HS-5 (cell line): ENCODE measurements at places on chromosomes 2 and 18.

- no peak for DNase-seq
Measured at GRCh38 chr2:43387092-43388062, 161.0 kb upstream of the ZFP36L2 start.

DNA sequence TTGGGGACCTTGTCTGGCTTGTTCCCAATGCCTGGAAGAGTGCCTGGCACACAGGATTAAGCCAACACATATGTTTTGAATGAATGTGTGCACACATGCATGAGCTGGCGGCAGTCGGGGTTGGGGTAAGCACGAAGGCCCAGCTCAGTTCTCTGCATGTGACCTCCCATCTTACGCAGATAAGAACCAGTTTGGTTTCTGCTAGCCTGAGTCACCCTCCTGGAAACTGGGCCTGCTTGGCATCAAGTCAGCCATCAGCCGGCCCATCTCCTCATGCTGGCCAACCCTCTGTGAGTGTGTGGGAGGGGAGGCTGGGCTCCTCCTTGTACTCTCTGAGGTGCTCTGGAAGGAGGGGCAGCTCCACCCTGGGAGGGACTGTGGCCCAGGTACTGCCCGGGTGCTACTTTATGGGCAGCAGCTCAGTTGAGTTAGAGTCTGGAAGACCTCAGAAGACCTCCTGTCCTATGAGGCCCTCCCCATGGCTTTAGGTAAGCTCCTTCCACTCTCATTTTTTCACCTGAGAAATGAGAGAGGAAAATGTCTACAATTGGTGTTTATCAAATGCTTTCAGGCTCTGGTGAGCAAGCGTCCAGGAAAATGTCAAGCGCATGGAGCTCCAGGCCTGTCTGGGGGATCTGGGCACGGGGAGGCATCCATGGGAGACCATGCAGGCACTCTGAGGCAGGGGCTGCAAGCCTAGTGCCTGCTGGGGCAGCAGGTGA, 9.7 kb upstream of the IL1RN start:
- DNase-seq = peak; percentile 63

DNA sequence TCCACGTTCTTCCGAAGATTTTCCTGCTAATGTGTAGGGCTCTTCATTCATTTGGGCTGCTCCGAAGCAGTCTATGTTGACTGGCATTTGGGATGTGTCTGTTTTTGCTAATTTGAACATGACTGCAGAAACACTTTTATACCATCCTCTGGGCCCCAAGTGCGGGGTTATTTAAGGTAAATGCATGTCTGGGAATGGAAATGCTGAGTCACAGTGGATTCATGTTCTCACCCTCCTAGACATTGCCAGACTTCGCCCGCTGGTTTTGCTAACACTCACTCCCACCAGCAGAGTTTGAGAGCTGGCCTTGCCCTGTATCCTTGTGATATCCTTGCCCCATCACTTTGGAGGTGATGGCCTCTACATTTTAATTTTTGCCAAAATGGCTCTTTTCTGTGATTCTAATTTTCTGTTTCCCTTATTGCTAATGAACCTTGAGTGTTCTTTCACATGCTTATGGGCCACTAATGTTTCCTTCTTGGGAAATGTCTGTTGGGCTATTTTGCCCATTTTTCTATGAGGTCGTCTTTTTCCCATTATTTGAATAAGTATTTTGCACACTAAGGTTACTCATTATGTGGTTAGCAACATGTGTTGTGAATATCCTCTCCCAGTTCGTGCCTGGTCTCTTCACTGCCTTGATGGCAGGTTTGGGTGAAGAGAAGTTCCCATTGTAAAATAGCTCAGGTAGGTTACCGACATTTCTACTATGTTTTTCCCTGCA, 204.1 kb downstream of the GLI2 start:
- DNase-seq = peak; percentile 8

DNA sequence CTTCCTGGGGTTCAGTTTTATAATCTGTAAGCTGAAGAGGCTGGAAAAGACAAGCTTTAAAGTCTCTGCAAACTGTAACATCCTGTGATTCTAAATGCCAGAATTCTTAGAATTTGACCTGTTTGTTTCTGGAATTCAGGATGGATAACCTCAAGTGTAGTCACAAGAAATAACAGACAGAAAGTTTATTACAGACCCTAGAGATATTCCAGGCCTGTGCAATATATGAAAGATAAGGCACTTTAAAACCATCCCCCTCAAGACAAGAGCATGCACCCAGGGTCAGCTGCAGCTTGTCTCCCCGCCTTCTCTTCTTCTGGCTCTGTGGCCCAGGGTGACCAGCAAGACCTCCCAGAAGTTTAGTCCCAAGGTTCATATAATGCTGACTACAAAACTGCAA, 298.7 kb upstream of the ACVR2A start:
- no peak for DNase-seq

GRCh38 chr2:8317418-8317817, 364.4 kb upstream of the ID2 start:
- no peak for DNase-seq

- no peak for DNase-seq
Measured at GRCh38 chr2:26178746-26179436, 6.0 kb downstream of the GAREM2 start.

DNA sequence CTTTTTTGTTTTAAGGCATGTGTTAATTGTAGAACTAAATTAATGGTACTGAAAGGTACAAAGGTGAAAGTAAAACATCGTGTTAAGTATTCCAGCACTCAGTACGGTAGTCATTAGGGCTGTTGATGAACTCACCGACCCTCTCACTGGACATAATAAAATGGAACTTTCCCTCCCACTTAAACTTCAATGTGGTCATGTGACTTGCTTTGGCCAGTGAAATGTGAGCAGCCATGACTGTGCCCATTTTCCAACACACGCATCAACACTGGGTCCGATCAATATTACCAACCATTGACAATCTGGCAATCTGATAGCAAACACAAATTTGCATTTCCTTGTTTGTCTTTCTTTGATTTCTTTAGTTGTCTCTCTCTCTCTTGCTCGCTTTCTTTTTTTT, 125.1 kb downstream of the SPP2 start:
- DNase-seq = no peak

DNA sequence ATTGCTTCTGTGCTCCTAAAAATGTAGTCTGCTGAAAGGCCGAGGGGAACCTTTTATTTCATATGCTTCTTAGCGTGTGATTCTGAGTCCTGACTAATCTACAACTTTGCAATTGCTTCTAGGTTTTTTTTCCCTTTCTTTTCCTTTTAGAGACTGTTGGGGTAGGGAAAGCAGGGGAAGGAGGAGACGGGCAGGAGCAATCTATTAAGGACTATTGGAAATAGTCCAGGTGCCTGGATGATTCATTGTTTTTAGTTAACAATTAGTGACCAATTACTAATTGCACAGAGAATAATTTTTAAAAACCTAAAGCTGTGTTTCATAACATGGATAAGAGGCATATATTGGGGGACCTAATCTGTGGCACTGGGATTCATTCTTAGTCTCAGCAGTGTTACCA, 49.4 kb upstream of the STON1 start:
- DNase-seq = no peak

GRCh38 chr2:231928901-231929725, 2.9 kb upstream of the NPPC start:
- no peak for DNase-seq

GRCh38 chr2:203824603-203825002, 43.0 kb upstream of the CTLA4 start:
- DNase-seq = no peak

DNA sequence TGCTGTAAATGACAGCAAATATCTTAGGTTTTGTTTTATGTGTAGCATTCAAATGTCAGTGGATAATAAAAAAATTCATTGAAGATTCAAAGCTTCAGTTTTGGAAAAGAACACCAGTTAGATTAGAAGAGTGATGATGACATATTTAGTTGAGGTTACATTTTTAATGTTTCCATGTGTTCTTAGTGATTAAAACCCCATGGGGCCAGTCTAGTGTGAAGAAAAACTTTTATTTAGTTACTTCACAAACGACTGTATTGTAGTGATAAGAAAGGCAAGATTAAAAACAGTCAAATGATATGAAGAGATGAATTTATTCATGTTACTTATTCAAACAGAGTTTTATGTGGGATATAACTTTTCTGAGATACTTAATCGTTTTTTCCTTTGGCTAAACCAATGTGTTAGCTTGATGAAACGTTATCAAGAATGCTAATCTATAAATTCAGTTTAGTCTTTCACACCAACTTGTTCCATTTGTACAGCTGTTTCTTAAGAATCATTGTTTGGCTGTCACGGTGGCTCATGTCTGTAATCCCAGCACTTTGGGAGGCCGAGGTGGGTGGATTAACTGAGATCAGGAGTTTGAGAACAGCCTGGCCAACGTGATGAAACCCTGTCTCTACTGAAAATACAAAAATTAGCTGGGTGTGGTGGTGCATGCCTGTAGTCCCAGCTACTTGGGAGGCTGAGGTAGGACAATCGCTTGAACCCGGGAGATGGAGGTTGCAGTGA, 11.6 kb downstream of the BMPR2 start:
- no peak for DNase-seq

DNA sequence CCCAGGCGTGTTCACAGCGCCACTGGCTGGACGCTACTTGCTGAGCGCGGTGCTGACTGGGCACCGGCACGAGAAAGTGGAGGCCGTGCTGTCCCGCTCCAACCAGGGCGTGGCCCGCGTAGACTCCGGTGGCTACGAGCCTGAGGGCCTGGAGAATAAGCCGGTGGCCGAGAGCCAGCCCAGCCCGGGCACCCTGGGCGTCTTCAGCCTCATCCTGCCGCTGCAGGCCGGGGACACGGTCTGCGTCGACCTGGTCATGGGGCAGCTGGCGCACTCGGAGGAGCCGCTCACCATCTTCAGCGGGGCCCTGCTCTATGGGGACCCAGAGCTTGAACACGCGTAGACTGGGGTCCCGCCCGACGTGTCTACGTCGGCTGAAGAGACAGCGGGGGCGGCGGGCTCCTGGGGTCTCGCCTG, 891 bp upstream of the KHK start:
- no peak for DNase-seq

GRCh38 chr18:65363011-65363410, 387.8 kb upstream of the CDH7 start:
- no peak for DNase-seq

- DNase-seq = no peak
Measured at GRCh38 chr18:73728657-73729056, 419.0 kb downstream of the FBXO15 start.

- DNase-seq = no peak
Measured at GRCh38 chr2:188452084-188452483, 160.4 kb downstream of the GULP1 start.

GRCh38 chr18:31102025-31102684, at the start of gene DSC2:
Gene DSC2, minus strand, starts transcription at chr18:31102421. Its CDS starts 450 bp downstream, at chr18:31101971.
- no peak for DNase-seq

DNA sequence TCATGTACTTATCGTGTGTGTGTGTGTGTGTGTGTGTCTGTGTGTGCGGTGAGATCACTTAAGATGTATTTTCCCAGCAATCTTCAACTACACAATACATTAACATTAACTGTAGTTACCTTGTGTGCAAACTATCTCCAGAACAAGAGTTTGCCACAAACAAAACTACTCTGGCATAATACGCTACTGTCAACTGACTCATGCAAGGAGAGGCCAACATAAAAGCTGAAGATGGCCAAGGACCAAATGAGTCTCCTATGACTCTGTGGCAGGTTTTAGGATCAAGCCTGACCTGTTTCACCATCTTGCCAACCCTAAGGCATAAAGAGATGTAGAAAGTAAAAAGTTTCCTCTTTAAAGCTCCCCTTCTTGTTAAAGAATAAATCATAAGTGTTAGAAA, 20.1 kb downstream of the CYB5A start:
- no peak for DNase-seq

DNA sequence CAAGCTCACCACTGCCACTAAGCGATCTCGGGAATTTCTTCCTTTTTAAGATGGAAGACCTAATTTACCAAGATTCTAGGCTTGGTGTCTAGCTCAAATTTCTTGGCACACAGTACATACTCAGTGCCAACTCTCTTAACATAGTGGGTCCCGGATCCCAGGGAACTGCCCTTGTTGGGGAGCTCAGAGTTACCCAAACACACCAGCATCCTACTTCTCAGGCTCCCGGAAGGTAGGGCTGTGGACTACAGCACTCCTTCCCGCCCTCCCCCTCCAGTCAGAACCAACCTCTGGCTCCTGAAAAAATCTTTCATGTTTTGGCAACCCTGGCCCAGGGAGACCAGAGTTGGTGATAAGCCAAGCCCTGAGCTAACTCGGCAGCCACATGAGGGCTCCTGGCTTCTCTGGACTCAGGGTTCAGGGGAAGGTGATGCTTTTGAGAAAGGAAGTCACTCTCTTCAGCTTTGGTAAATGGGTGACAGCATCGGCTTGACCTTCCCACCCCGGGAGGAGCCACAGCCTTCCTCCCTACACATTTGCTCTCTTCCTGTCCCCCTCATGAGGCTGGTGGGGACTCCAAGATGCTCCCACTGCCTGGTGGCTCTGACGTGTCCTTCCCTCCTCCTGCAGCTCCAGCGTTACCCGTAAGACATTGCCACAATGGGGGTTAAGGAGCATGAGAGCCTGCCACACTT, 8.8 kb downstream of the ODC1 start:
- DNase-seq = no peak
